ENCODE measurements at places on chromosomes 16 and 17.

DNA sequence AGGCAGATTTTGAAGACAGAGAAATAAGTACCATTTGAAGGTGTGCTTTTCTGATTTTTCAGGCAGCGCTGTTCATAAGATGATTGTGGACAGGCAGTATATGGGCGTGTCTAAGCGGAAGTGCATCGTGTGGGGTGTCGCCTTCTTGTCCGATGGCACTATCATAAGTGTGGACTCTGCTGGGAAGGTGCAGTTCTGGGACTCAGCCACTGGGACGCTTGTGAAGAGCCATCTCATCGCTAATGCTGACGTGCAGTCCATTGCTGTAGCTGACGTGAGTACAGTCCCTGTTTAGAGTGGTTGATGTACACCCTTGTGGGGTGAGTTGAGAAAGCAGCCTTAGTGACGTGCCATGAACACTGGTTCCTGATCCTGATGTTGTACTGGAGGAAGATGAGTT lies 10.7 kb downstream of the UTP4 start:
- no peak for DNase-seq

DNA sequence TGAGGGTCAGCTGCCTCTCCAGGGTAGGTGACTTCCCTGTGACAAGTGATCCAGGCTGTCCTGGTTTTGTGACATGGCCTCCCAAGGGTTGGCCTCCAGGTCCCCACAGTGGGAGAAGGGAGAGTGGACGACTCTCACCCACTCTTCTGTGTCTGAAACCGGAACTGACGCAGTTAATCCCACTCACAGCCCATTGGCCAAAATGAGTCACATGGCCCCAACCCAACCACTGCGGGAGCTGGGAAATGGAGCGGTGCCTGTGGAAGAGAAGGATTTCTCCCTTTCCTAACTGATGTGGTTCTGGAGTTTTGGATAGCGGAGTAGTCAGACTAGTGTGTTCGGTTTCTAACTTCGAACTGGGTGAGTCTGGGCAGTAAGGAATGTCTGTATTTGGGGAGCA lies 79.4 kb downstream of the ABCC6 start:
- DNase-seq: no peak

DNA sequence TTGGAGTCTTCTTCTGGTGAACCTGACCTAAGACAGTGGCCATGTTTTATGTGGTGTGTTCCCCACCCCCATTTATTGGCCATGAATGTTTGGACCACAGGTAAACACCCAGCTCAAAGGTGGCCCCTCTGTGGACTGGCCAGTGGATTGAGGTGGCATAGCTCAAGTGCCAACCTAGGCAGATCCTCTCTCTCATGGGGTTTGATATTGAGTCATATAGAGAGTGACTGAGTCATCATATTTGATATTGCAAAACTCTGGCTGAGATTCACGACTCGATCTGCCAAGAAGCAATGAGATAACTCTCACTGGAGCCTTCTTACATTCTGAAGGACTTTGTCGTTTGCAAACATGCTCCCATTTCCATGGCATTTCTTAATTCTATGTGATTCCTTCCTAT lies 10.5 kb upstream of the TEKT3 start:
- DNase-seq: no peak

GRCh38 chr17:1005361-1005946 lies 8.5 kb downstream of the TIMM22 start:
- DNase-seq: peak; percentile 72

GRCh38 chr16:11175106-11175786 lies 80.8 kb downstream of the SOCS1 start:
- DNase-seq: no peak

DNA sequence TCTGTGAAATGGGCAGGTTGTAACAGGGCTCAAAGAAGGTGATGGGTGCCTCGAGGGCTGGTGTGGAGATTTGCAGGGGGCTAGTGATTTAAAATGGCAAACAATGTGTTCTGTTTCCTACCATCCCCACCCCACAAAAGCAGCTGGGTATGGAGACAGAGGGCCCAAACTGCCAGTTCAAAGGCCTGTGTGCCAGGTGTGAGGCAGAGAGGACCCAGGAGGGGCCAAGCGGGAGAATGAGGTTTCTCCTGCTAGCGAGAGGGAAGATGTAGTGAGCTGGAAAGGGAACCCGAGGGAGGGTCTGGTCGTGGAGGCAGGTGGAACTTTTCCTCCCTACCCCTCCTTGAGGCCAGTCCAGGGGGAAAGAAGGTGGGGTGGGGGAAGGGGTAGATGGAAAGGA lies 39.4 kb downstream of the LAT start:
- no peak for DNase-seq

GRCh38 chr16:29662729-29663015 lies 375 bp upstream of the SPN start:
- DNase-seq: no peak

- DNase-seq: no peak
Measured at GRCh38 chr17:62219221-62219899, 154.3 kb upstream of the MED13 start.

DNA sequence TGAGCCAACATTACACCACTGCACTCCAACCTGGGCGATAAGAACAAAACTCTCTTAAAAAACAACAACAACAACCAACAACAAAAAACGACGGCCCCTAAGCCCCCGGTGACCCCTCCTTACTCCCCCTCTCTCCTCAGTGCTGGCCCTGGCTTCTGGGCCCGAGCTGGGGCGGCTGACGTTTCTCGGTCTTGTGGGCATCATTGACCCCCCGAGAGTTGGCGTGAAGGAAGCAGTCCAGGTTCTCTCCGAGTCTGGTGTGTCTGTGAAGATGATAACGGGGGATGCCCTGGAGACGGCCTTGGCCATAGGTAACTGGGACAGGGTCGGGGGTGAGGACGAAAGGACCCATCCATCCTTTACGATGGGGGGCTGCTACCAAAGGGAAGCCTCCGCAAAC lies 52.7 kb downstream of the MEAK7 start:
- DNase-seq: no peak

DNA sequence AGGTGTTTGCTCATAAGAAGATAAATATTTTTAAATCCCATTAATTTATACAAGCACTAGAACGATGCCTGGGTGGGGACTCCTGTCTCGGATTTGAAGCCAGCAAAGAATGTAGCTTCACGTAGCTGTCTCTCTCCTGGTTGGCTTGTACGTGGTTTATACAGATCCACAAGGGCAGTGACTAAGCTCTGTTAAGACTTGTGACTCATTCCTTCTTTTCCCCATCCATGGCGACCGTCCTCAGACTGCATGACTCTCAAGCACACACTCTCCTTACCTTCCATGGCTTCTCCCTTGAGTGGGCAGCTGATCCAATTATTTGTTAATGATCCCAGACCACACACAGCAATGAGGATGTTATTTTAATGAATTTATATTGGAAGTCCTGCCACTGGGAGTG lies 679.7 kb upstream of the SOX9 start:
- no peak for DNase-seq

DNA sequence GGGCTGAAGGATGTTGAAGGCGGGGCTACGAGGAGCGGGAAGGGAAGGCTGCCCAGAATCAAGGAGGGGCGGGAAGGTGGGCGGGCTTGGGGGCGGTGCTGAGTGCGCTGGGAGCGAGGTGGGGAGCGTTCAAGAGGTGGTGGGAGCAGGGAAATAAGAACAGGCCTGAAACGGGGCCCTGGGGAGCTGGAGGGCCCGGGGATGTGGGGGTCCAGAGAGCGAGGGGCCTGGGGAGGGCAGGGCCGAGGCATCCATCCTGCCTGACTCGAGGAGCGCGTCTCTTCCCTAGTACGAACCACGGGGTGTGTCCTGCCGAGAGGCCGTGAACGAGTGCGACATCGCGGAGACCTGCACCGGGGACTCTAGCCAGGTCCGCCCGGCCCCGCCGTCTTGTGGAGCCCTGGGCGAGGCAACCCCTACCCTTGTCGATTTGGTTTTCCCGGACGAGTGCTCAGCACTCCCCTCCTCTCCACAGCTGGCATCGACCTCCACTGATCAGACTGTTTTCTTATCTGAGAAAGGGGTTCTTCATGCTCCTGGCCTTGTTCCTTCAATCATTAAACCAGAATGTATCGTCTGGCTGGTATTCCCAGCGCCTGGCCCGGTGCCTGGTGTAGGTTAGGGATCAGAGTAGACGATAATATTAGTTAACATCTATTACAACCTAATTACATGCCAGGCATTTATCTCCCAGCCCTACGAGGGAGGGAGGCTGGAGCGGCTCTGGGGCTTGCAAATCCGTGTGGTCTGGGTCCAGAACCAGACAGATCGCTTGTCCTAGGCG lies 17.2 kb downstream of the ADAM11 start:
- no peak for DNase-seq

- DNase-seq: no peak
Measured at GRCh38 chr17:5715478-5715877, 131.2 kb upstream of the NLRP1 start.

DNA sequence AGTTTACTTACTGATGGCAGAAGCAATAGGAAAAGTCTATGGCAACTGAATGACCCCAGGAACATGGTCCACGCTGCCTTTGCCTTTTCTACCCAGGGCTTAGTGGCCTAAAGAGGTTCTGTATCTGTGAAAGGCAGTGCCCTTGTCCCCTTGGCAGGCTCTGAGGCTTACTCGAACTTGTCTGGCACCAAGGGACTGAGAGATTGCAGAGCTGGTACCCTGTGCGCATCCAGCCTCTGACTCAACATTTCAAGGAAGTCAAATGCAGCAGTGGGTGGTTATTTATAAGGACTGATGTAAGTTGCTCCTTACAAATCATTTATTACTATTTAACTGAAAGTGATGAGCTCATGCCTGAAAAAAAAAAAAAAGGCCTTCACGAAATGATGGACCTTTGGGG lies 299.9 kb upstream of the MYOCD start:
- DNase-seq: no peak

- DNase-seq: no peak
Measured at GRCh38 chr17:7932949-7933348, 943 bp downstream of the CNTROB start.

DNA sequence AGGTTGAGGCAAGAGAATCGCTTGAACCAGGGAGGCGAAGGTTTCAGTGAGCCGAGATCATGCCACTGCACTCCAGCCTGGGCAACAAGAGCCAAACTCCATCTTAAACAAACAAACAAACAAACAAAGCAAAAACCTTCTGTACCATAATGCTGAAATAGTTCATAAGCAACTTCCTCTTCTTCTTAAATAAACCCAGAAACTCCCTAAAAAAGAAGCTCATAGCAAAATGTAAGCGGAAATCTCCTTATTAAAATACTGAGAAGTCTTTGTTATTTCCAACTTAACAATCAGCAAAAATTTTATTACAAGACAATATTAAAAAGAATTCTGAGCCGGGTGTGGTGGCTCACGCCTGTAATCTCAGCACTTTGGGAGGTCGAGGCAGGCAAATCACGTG lies 82.8 kb downstream of the FBXL20 start:
- no peak for DNase-seq

DNA sequence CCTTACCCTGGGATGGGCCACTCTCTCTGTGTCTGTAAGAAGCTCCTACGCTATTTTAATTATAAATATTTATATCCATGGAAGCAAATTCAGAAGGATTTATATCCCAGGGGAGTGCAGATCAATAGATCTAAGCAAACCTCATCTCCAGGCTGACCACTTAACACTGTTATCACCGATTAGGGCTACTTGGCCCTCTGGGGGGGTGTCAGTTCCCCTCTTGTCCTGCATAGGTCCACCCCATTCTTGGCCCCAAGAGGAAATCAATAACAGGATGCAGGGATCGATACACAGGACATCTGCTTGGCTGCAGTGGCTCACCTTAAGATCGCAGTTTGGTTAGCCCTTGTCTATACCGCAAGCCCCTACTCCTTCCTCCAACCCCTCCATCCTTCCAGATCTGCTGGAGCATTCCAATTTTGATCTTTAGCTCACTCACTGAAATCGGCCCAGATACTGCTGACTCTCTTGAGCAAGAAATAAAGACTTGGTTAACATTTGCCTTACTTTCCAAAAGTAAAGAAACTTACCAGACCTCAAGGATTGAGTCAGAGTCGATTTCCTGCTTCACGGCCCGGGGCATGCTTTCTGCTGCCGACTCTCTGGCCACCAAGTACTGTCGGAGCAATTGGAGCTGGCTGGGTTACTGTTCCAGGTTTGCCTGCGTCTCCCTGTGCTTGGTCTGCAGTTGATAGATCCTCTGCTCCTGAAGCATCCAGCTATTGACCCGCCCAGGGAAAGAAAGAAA lies 112.3 kb upstream of the PMFBP1 start:
- DNase-seq: no peak

DNA sequence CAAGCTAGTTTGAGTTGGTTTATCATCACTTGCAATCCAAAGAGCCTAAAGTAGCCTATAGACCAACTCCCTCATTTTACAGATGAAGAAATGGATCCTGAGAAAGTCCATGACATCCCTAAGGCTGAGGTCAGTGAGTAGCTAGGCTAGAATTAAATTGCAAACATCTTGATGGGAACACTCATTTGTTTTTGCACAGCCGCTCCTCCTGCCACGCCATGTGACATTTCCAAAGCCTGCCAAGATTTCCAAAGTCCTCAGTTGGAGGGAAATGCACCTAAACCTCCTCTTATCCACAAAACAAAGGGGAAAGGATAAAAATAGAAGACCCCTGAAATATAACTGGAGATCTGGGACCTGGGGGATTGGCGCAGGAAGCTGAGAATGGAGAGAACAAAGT lies 15.0 kb downstream of the TMEM92 start:
- DNase-seq: no peak

GRCh38 chr17:67712375-67712774 lies 5.4 kb upstream of the NOL11 start:
- no peak for DNase-seq

DNA sequence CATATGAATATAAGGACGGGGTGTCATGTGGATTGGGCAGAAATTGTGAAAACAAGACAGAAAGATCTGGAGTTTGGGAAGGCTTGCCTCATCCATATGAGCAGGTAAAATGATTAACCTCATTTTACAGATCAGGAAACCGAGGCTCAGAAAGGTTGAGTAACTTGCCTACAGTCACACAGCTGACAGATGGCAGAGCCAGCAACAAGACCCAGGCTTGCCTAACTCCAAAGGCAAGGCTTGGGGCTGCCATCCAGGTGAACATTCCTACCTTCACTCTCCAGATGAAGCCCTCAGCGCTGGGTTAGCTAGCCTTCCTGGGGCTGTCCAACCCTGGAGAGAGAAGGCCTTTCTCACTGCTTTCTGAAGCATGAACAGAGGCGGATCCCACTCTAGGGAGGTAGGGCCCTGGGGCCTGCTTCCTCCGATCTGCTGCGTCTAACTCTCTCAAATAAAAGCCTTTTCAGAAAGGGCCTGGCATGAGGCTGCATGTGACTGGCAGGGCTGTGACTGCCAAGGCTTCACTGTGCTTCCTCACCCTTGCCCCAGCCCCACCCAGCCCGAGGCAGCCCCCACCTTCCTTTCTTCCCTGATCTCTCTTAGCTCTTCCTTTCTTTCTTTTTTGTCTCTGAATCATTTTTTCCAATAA lies 107.8 kb downstream of the GNAO1 start:
- peak; percentile 39 for DNase-seq

GRCh38 chr17:80978499-80979497 lies 12.8 kb upstream of the CHMP6 start:
- no peak for DNase-seq

Data from left cardiac atrium (tissue), 4 donors.